Iris pigment epithelial cell (primary cell): ENCODE measurements at places on chromosomes 16 and 17.

GRCh38 chr17:71765437-71765836 is 355.4 kb upstream of the SOX9 start:
- no peak for DNase-seq

DNA sequence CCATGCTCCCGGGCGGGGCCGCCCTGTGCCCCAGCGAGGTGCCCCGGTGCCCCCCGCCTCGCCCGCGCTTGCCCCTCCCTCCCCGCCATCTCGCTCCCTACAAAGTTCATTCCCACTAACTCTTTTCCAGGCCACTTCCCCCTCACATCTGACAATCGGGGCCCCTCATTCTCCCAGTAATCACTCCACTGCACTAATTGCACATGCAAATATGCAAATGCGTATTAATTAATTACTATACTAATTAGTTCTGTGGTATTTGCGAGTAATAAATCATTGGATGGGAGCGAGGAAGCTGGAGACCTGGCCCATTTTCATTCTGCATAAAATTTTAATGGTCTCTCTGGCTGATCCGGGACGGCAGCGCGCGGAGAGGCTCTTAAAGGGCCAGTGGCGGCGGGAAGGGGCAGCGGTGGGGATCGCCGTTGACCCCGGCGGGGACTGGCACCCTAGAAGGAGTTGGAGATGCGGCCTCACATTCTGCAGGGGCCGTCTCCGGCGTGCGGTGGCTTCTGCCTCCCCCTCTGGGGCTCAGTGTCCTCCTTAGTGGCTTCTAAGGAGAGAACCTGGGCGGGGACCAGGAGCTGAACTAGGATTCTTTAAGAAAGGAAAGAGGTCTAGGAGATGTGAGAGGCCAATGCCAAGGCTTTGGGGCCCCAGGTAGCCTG is 8.4 kb upstream of the PPP1R1B start:
- DNase-seq, result no peak

- no peak for DNase-seq
These were observed 63.9 kb downstream of the SHISA9 start for GRCh38 chr16:12965274-12965804.

DNA sequence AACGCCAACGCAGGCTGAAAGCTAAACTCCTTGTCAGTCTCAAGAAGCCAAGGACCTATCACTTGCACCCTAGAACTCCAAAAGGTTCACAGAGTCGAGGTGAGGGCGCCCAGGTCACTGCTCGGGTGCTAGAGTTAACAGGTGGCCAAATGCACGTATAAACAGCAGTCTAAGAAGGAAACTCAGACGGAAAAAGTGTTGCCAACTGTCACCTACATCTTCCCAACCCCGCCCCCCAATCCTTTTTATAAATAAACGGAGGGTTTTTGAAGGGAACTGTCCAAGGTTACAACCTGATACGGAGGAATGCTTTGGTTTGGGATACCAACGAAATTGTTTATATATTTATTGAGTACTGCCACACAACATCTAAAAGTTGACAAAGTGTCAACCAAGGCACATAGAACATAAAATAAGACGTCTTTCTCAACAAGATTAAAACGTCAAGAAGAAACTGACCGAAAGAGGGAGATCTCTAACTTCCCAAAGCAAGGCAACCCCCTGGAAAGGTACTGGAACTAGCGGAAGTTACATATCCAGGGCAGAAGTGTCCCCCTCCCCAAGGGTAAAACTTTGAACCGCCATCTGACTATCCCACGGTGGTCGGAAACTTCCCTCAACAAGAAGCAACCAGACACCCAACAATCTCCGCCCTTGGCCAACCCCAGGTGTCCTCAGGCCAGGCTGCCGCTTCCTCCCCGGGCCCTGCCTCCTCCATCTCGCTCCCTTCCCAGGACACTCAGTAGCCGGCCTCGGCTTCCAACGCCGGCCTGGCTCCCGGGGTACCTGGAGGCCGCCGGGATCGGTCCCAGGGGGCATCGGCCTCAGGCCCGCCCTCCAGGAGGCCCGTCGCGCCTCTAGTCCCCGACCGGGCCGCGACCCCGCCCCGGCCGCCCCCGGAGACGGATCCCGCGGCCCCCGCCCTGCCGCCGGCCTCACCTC is 982 bp downstream of the SPAG9 start:
- DNase-seq, result peak; percentile 37

- DNase-seq, result no peak
These were observed 24.8 kb upstream of the SEC14L1 start for GRCh38 chr17:77115947-77116346.

- no peak for DNase-seq
These were observed 24.0 kb upstream of the RHBDL3 start for GRCh38 chr17:32241640-32242039.

DNA sequence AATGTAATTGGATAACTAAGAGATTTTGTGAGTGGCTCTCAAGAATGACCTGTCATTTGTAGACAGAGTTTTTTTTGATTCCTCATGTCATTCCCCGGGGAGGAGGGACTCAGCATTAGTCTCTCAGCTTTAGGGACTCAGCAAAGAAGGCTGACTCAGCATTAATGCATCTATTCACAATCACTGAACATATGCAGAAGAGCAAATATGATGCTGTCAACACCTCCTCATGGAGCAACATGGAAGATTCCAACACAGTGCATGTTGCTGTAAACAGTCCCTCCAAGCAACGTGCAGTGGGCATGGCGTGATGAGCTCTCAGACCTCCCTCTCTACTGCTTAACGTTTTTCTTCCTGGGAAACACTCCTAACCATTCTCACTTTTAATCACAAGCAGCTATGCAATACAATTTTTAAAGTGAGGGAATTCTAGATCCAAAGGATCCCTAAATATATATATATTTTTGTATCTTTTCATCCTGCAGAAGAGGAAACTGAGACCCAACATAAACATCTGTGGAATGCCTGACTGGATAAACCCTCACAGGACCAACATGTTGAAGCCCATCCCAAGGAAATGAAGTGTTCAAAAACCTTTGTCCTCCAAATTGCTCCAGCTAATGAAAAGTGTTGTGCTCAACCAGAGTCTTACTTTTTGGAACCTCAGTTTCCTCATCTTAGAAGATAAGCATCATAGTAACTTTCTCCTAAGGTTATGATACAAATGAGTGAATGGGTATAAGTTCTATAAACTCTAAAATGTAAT is 38.9 kb downstream of the TMEM100 start:
- DNase-seq, result no peak

- peak; percentile 18 for DNase-seq
These were observed 15.9 kb downstream of the CHAD start for GRCh38 chr17:50452630-50453300.

DNA sequence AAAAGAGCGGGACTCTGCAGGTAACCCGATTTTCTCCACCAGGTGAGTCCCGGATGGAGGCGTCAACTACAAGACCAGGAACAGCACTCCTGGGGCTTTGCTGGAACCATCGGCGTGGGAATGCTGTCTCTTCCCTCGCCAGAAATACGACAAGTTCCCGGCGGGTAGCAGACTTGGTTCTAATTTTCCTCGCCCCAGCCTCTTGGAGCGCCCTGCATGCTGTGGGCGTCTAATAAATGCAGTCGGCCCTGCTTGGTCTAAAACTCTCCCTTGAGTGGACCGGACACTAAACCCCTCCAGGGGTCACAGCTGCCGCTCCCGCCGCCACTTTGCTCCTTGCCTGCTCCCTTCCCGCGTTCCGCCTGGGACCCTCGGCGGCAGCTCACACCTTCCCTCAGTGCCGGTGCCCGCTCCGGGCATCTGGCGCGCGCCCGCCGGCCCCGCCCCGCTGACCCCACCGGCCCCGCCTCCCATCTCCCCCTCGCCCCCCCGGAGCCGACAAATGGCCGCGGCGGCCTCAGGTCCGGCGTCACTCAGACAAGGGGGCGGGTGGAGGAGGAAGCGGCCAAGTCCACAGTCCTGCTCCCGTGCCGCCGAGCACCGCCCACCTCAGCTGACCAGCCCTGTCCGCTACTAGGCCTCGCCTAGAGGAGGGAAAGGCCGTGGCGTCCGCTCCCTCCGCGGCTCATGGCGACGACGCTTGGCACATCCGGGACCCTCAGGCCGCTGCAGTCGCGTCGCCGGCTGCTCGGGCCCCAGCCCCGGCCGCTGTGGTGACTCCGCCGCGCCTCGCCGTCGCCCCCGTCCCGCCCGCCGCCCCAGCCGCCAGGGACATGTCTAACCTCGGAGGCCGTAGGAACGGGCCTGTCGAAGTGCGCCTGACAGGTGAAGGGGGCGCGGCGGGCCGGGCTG is 65.8 kb downstream of the KPNA2 start:
- DNase-seq, result peak; percentile 93

DNA sequence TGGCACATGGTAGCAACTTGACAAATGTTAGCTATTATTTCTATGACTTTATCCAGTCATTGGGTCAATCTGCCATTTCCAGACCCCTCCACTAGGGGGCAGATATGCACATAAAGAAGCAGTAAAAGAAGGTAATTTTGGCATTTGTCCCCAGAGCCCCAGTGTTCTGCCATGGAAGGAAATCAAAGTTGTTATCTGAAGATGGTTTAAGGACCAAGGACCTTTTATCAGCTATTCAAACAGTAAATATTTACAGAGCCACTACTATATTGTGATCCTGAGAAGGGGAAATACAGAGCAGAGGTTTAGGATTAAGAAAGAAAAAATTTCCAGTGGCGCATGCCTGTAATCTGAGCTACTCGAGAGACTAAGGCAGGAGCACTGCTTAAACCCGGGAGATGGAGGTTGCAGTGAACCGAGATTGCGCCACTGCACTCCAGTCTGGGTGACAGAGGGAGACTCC is 20.0 kb downstream of the TRAF4 start:
- peak; percentile 65 for DNase-seq

DNA sequence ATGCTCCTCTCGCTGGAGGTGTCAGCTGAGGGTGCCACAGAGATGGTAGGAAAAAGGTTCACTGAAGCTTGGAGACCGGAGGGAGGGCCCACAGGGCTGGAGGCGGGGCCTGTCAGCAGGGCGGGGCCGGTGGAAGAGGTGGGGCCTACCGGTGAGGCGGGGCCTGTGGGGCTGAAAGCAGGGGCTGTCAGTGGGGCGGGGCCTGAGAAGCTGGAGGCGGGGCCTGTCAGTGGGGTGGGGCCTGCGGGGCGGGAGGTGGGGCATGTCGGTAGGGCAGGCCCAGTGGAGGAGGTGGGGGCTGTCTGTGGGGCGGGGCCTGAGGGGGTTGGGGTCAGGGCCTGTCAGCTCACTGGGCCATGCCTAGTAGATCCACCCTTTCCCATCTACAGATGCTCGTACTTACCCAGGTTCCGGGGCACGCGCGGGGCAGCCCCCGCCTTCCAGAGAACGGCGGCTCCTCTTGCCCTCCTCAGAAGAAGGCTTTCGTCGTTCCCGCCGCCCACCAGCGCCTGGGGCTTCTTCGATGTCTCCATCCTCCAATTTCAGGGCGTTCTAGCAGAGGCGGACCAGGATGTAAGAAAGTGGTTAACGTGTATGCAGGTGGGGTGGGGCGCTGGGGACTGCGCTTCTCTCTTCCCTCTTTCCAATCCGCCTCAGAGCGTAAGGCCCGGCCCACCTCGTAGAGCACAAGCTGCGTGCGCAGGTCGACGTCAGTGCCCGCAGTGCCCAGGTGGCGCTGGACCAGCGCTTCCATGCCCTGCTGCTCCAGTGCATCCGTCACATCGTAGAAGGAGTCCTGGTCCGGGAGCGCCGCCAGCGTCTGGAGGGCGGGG is 9.8 kb downstream of the TMEM208 start:
- DNase-seq, result peak; percentile 55

- no peak for DNase-seq
These were observed 74.7 kb upstream of the CORO6 start for GRCh38 chr17:29697371-29697770.

DNA sequence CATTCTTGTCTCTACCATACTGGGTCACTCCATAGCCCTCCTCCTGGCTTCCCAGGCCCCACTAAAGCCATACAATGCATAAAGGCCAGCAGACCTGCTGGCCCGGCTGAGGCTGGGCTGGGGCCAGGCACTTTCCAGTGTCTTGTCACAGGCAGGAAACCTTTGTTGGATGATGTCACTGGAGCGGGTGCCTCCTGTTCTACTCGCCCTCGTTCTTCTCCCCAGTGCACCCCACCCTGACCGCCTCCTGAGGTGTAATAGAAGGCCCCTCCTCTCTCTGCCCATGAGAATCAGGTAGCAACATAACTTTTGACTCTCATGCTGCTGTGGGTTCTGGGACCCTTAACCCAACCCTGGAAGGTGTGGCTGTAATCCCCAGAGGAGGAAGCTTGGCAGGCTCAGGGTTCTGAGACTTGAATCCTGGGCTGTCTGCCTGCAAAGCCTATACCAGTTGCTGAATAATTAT is 54.2 kb upstream of the IL34 start:
- no peak for DNase-seq

GRCh38 chr17:62868723-62869122 is 60.6 kb upstream of the MARCHF10 start:
- no peak for DNase-seq

DNA sequence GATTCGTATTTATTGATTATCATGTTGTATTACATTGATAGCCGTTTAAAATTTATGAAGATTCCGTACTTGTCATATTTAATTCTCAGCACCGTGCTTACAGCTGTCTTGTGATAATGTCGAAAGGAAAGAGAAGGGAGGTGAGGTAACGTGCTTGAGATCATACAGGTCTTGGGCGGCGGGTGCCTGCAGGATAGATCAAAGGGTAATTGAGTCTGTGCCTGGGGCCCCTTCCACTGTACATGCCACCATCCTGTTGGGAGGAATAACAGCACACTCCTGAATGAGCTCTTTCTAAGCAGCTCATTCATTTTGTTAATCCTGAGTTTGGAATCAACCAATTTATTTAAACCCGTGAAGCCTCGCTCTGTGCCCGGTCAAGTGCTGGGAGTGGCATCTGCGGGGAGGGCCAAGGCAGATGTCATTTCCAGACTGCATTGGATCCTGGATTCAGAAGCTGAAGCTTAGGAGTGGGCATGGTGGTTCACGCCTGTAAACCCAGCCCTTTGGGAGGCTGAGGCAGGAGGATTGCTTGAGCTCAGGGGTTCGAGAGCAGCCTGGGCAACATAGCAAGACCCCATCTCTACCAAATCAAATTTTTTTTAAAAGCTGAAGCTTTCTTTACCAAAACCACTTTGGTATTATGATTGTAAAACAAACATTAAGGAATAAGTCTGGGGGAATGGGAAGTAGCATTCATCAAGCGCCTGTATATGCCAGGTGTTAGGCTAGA is 25.8 kb downstream of the WWOX start:
- no peak for DNase-seq

- DNase-seq, result no peak
These were observed 126.4 kb downstream of the C16orf78 start for GRCh38 chr16:49499869-49500610.

DNA sequence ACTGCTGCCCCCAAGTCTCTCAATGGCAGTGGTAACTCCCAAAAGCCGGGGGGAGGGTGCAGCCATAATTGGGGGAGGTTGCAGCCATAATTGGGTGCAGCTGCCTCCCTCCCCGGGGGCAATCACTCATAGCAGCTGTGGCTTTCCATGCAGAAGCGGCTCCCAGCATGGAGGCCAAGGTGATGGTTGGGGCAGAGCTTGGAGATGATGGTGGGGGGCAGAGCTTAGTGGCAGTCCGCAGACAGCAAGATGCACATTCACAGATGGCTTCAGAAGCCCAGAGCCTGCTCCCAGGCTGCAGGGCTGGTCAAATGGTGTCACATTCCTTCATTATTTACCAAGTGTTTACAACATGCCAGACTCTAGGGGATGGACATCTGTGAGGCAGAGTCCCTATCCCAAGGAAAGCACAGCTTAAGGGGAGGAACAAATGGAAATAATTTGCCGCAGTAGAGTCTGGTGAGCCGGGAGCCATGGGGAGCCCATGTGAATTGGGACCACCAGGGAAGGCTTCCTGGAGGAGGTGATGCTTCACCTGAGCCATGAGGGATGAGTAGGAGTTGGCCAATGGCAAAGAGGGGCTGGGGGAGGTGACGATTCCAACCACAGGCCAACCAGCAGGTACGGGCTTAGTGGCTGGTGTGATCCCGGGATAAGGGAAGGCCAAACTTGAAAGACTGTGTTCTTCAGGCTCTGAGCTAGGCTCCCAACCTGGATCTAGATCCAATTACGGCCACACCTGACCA is 8.1 kb downstream of the DOC2B start:
- no peak for DNase-seq
